ENCODE measurements at places on chromosomes 13 and 19.

- DNase-seq, result peak; percentile 10
Measured at GRCh38 chr13:42076309-42076713, 27.9 kb downstream of the DGKH start.

- peak; percentile 67 for DNase-seq
Measured at GRCh38 chr13:44191504-44192171, 182.0 kb upstream of the SERP2 start.

GRCh38 chr19:12139269-12139668 is 881 bp downstream of the ZNF20 start:
- no peak for DNase-seq

- peak; percentile 64 for DNase-seq
Measured at GRCh38 chr13:83780227-83780626, 102.0 kb downstream of the SLITRK1 start.

DNA sequence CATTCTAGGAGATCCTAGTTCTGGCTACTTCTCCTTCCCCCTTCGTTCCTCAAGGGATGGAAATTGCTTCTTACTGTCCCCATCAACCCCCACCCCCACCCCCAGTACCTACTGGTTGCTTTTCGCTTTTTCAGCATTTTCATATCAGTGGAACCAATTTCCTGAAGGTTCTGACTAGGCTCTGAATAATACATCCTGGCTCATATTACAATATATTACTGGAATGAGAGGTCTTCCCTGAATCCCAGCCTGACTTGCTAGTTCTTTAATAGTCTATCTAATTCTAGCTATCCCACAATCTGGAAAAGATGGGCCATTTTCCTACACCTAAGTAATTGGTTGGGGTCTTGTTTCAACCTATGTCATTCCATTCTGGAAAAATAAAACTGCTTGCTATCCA is 207.4 kb downstream of the COG6 start:
- no peak for DNase-seq

GRCh38 chr19:44875666-44876451 is 15.2 kb upstream of the TOMM40 start:
- peak; percentile 81 for DNase-seq

- DNase-seq, result peak; percentile 50
Measured at GRCh38 chr13:110759710-110760109, 46.2 kb downstream of the ING1 start.

- DNase-seq, result no peak
Measured at GRCh38 chr13:50850445-50850844, 7.0 kb upstream of the DLEU7 start.

- DNase-seq, result no peak
Measured at GRCh38 chr13:113152984-113153809, 5.3 kb upstream of the PROZ start.

GRCh38 chr13:79282976-79283375 is 123.1 kb downstream of the RBM26 start:
- DNase-seq, result peak; percentile 64

- DNase-seq, result no peak
Measured at GRCh38 chr13:28333204-28333881, 161.6 kb downstream of the FLT1 start.

DNA sequence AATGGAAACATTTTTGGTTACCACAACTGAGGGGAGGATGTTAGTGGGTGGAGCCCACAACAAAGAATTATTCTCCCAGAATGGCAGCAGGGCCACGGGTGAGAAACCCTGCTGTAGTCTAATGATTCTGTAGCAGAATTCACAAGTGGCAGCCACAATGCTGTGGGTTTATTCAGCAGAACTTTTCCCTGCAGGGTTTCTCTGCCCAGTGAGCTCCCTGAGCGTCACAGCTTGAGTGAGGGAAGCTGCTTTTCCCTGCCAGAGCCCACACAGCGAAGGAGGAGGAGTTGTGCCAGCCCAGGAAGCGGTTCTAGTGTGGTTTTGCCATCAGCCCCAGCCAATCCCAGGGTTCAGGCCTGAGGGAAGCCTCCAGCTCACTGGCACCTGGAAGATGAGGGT is 4.4 kb downstream of the ATP12A start:
- DNase-seq, result peak; percentile 35

- peak; percentile 76 for DNase-seq
Measured at GRCh38 chr19:1907563-1908363, 2.6 kb downstream of the ADAT3 start.

- no peak for DNase-seq
Measured at GRCh38 chr19:5156231-5156986, 184.2 kb downstream of the PTPRS start.

- no peak for DNase-seq
Measured at GRCh38 chr13:30564489-30564888, 53.2 kb upstream of the USPL1 start.

DNA sequence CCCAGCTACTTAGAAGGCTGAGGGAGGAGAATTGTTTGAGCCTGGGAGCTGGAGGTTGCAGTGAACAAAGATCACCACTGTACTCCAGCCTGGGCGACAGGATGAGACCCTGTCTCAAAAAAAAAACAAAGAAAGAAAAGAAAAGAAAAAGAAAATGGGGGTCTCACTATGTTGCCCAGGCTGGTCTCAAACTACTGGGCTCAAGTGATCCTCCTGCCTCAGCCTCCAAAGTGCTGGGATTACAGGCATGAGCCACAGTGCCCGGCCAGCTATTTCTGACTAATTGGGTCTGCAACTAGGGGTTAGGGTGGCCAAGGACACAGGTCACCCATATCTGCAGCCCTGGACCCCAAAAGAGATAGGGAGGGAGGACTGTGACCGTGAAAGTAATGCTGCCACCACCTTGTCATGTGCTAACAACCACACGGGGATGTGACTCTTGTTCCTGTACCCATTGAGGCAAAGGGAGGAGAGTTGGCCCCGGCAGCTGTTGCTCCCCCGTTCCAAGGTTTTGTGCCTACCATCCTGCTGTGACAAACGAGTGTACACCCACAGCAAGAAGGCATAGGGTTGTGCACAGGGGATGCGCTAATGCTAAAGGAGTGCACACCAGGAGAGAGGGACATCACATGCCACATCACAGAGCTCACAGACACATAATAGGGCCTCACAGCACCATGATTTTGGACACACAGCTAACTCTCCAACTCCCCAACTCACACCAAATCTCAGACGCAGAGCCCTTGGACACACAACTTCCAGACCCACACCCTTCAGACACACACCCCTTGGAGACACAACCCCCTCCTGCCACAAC is 619 bp downstream of the MEF2B start:
- DNase-seq, result no peak

- DNase-seq, result peak; percentile 90
Measured at GRCh38 chr19:8451885-8452284, 7.1 kb downstream of the HNRNPM start.

DNA sequence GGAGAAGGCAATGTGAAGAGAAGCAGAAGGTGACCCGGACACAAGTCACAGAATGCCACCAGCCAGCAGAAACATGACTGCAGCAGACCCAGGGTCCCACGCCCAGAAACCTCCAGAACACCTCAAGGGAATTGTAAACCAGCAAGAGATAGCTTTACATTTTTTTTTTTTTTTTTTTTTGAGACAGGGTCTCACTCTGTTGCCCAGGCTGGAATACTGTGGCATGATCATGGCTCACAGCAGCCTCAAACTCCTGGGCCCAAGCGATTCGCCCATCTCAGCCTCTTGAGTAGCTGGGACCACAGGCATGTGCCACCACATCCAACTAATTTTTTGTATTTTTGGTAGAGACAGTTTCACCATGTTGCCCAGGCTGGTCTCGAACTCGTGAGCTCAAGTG is 10.5 kb upstream of the CEACAM20 start:
- no peak for DNase-seq

Measured in epithelial cell of esophagus (primary cell).